GM12878 (cell line): ENCODE measurements at places on chromosomes 2 and 18. TPM values are rescaled to one million over a fixed set of nuclear protein-coding genes. Genes with fewer than 3 reads are reported as not detected.
A peak's percentile ranks its signal among the peaks of the same experiment; 100 is the strongest.

- no peaks in the 10 kb centered on the region for H3K4me1 ChIP-seq
- no peaks in the 10 kb centered on the region for H3K36me3 ChIP-seq
- DNase-seq, result no peak
- no peak overlapping the region for H3K4me3 ChIP-seq
- no peak overlapping the region for H3K27ac ChIP-seq
Observed at GRCh38 chr2:98280376-98281102, 65.7 kb upstream of the CNGA3 start.

- DNase-seq, result no peak
- H3K4me3 ChIP-seq, result no peak overlapping the region
- H3K27me3 ChIP-seq, result no peaks in the 10 kb centered on the region
- no peak overlapping the region for H3K27ac ChIP-seq
- no peaks in the 10 kb centered on the region for H3K36me3 ChIP-seq
Observed at GRCh38 chr2:78290581-78291214, 734.8 kb upstream of the REG3G start.

GRCh38 chr2:128091726-128092080, 703 bp downstream of the UGGT1 start:
- peaks cover 11% of the 10 kb centered on the region for H3K4me1 ChIP-seq
- no peak for DNase-seq
- H3K4me3 ChIP-seq, result peak overlapping the region; percentile 89
- H3K36me3 ChIP-seq, result no peaks in the 10 kb centered on the region

DNA sequence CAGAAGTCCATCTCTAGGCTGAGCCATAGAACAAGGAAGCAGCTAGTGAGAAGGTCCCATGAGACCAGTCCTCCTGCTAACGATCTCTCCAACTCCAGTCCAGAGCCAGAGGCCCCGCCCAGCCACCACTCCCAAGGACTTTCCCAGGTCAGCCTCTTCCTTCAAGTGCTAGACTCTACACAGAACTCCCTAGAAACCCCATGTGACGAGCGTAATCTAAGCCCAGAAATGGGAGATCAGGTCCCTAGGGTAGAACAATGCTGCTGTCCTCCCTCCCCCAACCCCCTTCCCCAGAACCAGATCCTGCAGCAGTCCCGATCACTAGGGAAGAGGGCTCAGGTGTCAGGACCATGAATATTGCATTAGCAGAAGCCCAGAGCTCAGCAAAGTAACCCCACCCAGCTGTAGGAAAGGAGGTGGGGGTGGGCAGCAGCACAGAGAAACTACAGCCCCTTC, 6.9 kb downstream of the DCTN1 start:
- H3K27me3 ChIP-seq, result no peaks in the 10 kb centered on the region
- H3K4me1 ChIP-seq, result no peaks in the 10 kb centered on the region
- H3K36me3 ChIP-seq, result peaks cover 24% of the 10 kb centered on the region; the same call in 1 of the 2 replicates
- no peak overlapping the region for H3K4me3 ChIP-seq
- H3K27ac ChIP-seq, result no peak overlapping the region

The FOXD4L1 gene
- 0.16 TPM in 1 of 2 replicates, not detected in the other for total RNA-seq

GRCh38 chr2:232075080-232075479, 113.6 kb downstream of the DIS3L2 start:
- no peaks in the 10 kb centered on the region for H3K36me3 ChIP-seq
- H3K4me3 ChIP-seq, result no peak overlapping the region
- no peak for DNase-seq
- H3K27me3 ChIP-seq, result no peaks in the 10 kb centered on the region
